ENCODE measurements at places on chromosomes 6 and 20.

- no peak for DNase-seq
These were observed 32.2 kb upstream of the TULP1 start for GRCh38 chr6:35544769-35545361.

- no peak for DNase-seq
These were observed 72.5 kb upstream of the SULF2 start for GRCh38 chr20:47857569-47858464.

DNA sequence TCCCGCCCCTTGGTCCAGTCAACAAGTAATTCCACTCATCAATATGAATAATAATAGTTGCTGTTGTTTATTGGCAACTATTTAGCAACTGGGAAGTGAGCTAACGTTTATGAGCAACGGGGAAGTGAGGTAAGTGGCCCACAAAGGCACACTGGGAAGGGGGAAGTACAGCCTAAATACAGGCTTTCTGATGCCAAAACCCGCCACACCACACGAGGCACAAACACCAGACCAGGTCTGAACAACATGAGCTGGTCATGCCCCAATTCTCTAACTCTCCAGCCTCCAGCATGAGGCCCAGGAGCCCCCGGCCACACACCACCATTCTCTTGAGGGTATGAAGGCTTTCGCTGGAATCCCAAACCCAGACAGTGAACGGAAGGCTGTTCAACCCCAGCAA lies 50.8 kb downstream of the PREX1 start:
- DNase-seq: no peak

- no peak for DNase-seq
These were observed 313.6 kb upstream of the NT5E start for GRCh38 chr6:85136310-85136709.

DNA sequence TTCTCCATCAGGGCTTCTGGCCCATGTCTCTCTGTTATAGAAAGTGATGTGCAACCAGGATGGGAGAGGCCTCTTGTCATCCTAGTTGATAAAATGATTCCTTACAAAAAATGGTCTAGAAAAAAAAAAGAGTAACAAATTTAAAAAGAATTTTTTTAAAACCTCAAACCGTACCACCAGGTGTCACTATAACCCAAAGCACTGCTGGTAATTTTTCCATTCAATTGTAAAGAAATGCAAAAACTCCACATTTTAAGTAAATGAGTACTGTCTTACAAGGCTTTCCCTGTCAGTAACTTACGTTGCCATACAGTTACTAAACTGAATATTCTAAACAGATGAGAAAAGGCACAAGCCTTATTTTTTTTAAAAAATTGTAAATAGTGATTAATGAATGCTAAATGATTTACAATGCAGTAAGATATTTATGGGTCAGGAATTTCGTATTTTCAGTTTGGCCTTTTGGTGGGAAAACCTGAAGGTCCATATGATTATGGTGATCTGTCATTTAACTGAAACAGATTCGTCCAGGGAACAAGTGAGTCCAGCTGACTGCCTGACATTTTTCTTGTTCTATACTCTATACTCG lies 95.4 kb downstream of the OGFRL1 start:
- DNase-seq: no peak

DNA sequence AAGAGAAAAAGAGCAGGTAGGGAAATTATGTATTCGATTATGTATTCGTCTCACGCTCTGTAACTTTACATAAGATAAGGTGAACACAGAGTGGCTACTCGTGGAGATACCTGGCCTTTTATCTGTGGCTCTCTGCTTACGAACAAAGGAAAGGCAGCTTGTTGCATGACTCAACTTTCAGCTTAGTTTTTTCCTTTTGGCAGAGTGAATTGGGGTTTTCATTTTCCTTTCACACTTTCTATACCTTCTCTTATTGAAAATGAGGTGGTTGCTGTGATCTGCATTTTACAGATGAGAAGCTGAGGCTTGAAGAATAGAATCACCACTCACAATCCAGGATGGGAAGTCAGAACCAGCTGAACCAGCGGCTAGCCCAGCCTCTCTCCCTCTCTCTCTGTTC lies 13.3 kb upstream of the KCNK15 start:
- no peak for DNase-seq
